ENCODE measurements at places on chromosomes 7 and 10. TPM values are rescaled to one million over a fixed set of nuclear protein-coding genes. Genes with fewer than 3 reads are reported as not detected.

ARHGEF5 gene
- 47.0 TPM for total RNA-seq

CACNA2D1 gene
- 2.2 TPM for total RNA-seq

OPALIN gene
- total RNA-seq: not detected

GRCh38 chr10:20970708-20971107, 73.6 kb upstream of the NEBL start:
- ATAC-seq: no peak

DNA sequence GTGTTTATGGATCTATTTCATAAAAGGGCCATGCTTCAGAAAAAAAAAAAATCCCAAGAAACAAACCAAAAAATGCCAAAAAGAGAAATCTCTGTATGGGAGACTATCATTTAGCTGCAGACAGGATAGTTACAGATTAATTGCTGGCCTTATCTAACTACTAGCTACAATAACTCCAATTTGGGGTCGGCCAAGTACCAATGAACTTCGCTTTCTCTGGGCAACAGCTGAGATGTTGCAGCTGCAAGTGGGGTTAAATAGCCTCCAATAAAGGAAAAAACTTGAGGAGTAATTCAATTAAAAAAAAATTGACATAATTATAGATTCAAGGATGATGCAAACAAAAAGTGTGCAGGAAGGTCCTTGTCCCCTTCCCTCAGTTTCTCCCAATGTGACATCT, 73.6 kb downstream of the PFKFB3 start:
- no peak for ATAC-seq

GRCh38 chr10:101221549-101221948, 7.7 kb downstream of the LBX1 start:
- peak; percentile 91 for ATAC-seq

DNA sequence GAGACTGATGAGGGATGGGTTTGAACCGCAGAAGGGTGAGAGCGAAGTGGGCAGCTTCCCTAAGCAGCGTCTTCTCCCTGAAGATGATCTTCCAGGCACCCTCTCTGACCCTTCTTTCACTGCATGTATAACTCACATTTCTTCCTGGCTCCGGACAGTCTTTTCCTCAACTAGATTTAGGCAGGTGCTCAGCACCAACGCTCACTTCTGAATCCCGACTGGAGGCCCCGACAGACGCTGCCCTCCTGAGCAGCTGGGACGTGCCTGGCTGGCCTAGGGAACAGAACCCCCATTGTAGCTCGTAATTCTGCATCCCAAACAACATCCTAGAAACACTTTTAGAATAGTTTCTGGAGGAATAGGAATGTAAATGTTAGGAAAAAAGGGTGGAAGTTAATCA, 206.6 kb downstream of the DIP2C start:
- ATAC-seq: no peak

- ATAC-seq: no peak
These were observed 7.4 kb upstream of the XRCC2 start for GRCh38 chr7:152683297-152683696.

- ATAC-seq: no peak
These were observed 10.3 kb upstream of the AGR3 start for GRCh38 chr7:16891874-16892643.

DNA sequence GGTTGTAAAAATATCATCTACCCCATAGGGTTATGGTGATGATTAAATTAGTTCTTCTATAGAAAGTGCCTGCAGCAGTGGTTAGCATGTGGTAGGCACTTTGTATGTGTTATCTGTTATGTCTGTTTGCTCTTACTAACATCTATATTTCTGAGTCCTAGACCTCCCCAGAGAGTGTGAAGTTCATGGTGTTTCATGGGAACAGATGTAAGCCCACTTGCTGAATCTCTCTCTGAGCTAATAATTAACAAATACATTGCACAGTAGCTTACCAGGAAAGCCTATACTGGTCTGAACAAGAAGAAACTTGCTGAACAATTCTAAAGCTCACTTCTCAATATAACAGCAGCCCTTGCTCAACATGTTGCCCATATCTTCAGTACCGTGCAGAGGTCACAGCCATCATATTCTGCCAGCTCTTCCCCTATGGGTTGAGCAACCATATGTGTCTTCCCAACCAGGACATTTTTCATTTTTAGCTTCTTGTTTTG, 100.1 kb downstream of the NPSR1 start:
- peak; percentile 57 for ATAC-seq

DNA sequence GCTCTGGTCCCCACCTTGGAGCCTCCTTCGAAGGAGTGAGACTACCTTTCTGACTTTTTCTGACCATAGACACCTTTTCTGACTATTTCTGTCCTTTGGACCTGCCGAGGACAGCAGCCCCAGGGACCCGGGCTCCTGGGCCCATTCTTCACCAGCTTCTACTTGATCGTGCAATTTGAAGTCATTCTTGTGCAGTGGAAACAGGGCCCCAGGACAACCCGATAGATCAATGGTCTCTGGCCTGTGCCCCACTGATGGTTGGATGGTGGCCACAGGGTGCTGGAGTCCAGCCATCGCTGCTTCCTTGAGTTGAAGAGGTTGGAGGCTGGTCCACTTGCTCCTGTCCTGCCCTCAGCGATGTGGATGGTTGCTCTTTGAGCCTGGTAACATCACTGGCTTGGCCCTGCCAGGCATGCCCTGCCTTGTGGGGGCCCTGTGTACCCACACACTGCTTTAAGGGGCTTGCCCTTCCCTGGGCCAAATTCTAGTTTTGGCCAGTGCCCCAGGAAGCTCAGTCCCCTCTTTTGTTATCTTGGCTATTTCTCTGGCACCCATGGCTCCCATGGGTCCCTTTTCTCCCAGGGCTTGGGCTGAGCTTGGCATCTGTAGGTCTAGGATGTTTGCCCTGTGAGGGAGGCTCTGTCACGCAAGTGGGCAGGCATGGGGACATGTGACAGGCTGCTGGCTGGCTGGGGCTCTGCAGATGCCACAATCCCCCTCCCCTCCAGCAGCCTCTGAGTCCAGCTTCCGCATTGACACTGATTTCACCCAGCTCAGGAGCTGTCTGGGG, 375.6 kb upstream of the NUPR2 start:
- no peak for ATAC-seq

- ATAC-seq: no peak
These were observed 71.4 kb upstream of the ZNF438 start for GRCh38 chr10:31103112-31103511.

- ATAC-seq: no peak
These were observed 18.0 kb downstream of the GRID1 start for GRCh38 chr10:86348321-86349210.

GRCh38 chr10:59622320-59623132, 87.1 kb downstream of the SLC16A9 start:
- peak; percentile 71 for ATAC-seq

DNA sequence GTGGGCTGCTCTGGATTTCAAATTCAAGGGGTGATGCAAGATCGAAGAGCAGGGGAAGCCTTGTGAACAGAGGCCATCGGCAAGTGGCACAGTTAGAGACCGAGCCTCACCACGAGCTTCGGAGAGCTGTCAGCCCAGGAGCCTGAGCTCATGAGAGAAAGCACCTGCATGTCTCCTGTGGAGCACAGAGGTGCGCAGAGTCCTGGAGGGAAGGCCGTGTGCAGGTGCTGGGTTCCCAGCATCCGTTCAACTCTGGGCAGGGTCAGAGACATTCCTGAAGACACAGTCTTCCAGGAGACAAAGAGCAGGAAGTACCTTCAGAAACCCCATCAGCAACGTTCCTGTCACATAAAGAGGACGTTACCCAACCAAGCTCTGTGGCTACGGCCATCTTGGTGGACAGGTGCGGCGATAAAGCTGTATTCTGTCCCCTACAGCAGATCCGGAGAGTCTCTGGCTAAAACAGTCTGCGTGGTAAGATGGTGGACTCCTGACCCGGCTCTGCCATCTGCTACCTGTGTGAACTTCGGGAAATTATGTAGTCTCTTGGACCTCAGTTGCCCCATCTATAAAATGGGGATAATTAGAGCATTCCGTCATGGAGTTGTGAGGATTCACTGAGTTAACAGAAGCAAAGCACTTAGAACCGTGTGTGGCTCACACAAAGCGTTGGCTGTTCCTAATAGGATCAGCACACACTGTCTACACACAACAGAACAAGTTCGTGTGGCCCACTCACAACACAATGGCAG, 40.6 kb downstream of the NOD1 start:
- peak; percentile 17 for ATAC-seq

All from esophagus mucosa (tissue), 1 donor.